Stimulated activated CD4-positive, alpha-beta T cell treated with anti-CD3 and anti-CD28 coated beads, TNF-alpha, amount 100 ng/mL, for 1 hour (primary cell): ENCODE measurements at places on chromosomes 6 and 20.

DNA sequence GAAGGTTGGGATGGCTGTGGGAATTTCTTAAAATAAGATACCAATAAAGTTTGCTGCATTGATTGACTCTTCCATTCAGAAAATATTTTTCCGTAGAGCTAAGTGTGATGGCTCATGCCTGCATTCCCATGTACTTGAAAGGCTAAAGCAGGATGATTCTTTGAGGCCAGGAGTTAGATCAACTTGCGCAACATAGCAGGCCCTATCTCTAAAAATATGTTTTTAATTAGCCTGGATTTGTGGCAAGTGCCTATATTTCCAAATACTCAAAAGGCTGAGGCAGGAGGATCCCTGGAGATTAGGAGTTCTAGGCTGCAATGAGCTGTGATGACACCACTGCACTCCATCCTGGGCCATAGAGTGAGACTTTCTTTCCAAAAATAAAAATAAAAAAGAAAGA is 431.2 kb upstream of the PTCHD4 start:
- DNase-seq: no peak

DNA sequence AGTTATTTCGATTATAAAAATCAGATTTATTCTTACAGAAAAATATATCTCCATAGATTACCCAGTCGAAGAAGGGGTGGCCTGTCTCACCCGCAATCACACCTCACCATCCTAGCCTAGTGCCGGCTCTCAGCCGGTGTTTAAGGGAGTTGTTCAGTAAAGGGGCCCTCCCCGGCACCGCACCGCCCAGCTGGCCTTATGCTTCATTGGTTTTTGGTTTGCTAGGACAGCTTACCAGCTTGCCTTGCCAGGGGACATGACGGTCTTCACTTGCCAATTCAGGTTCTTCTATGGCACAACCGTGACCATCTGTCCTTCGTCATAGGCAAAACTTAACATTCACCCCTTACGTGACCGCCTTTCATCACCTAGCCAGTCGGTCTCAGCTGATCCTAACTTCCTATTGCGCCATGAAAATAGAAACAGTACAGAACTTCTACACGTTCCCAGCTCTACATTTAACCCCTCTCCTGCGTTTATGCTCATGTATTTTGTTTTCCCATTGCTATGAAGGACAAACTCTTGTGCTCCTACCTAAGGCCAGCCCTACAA is 44.7 kb upstream of the SLC22A16 start:
- DNase-seq: no peak

- no peak for DNase-seq
Measured at GRCh38 chr6:15352845-15353244, 107.0 kb downstream of the JARID2 start.

- DNase-seq: no peak
Measured at GRCh38 chr20:3727401-3728021, 5.0 kb upstream of the HSPA12B start.

GRCh38 chr6:158939255-158940159 is 60.5 kb downstream of the RSPH3 start:
- DNase-seq: no peak

GRCh38 chr6:94494500-94494899 is 1075.1 kb upstream of the EPHA7 start:
- no peak for DNase-seq

- DNase-seq: peak; percentile 56
Measured at GRCh38 chr6:156564127-156564806, 212.9 kb upstream of the ARID1B start.

GRCh38 chr6:7050872-7051779 is 56.6 kb upstream of the RREB1 start:
- DNase-seq: no peak

GRCh38 chr6:115078555-115078954 is 735.7 kb upstream of the HS3ST5 start:
- no peak for DNase-seq

GRCh38 chr6:160427312-160428068 is 79.3 kb downstream of the SLC22A3 start:
- no peak for DNase-seq
